ENCODE measurements at places on chromosomes 5 and 9. TPM values are rescaled to one million over a fixed set of nuclear protein-coding genes. Genes with fewer than 3 reads are reported as not detected.

DNA sequence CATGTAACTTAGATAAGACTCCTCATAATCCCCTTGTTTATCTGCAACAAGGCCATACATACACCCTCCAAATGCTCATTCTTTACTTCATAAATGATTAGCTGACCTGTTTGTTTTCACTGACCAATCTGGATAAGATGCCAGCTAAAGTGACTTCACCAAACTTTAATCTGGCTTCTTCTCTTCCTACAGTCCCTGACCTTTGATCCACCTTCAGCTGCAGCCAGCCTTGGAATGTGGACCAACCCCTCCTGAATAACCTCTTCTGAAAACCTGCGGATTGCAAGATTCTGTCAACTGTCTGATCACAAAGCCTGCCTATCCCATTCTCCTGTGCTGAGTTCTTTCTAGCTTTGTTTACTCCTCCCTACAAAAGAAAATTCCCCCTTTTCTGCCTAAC is 476.8 kb downstream of the LRRC70 start:
- DNase-seq, result no peak
- H3K27me3 ChIP-seq, result no peaks in the 10 kb centered on the region

The PCDHA10 gene
- 0.59 TPM for total RNA-seq

- H3K27ac ChIP-seq, result no peak overlapping the region
- H3K36me3 ChIP-seq, result no peaks in the 10 kb centered on the region
- H3K4me1 ChIP-seq, result peaks cover 13% of the 10 kb centered on the region
- H3K4me3 ChIP-seq, result no peak overlapping the region
- no peaks in the 10 kb centered on the region for H3K27me3 ChIP-seq
Observed at GRCh38 chr9:18331808-18332209, 142.1 kb upstream of the ADAMTSL1 start.

- H3K27me3 ChIP-seq, result no peaks in the 10 kb centered on the region
- DNase-seq, result no peak
- peak overlapping the region; percentile 69 for H3K27ac ChIP-seq
- H3K4me1 ChIP-seq, result peaks cover 45% of the 10 kb centered on the region
- no peaks in the 10 kb centered on the region for H3K36me3 ChIP-seq
- H3K4me3 ChIP-seq, result no peak overlapping the region
Observed at GRCh38 chr9:70119786-70120185, 76.1 kb downstream of the MAMDC2 start.

DNA sequence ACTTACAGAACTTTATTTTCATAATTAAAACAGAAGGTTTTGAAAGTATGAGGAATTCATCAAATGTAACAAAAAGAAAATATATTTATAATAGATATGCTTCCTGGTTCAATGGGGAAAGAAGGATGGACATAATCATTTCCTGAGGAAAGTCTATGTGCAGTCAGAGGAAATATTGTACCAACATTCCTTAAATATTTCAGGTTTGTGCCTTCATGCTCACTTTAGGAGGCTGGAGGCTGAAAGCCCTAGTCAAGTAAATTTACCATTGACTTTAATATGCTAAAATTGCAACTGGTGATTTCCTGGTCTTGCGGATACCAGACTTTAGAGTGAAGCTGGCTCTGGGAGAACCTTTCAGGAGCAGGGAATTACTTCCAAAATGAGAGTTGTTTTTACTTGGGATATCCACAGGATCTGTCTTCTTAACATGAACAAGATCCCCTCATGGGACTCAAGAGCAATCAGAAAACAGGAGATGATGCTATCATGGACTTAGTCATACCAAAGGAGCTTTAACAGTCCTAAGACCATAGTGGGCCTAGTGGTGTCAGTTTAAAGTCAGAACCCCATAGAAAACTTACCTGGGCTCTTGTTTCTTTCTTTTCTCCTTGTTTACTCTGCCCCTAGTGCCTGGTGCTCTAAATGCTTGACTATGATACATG is 762.8 kb upstream of the GRAMD2B start:
- DNase-seq, result no peak
- H3K4me3 ChIP-seq, result no peak overlapping the region
- H3K27ac ChIP-seq, result no peak overlapping the region
- H3K36me3 ChIP-seq, result no peaks in the 10 kb centered on the region
- H3K4me1 ChIP-seq, result peaks cover 10% of the 10 kb centered on the region
- H3K27me3 ChIP-seq, result no peaks in the 10 kb centered on the region

GRCh38 chr5:115575167-115576070 is 26.9 kb downstream of the TICAM2 start:
- peaks cover 34% of the 10 kb centered on the region for H3K4me1 ChIP-seq
- H3K27me3 ChIP-seq, result no peaks in the 10 kb centered on the region
- peak; percentile 72 for DNase-seq

- DNase-seq, result peak; percentile 77
- no peaks in the 10 kb centered on the region for H3K4me1 ChIP-seq
- no peak overlapping the region for H3K27ac ChIP-seq
- no peaks in the 10 kb centered on the region for H3K27me3 ChIP-seq
- no peak overlapping the region for H3K4me3 ChIP-seq
- H3K36me3 ChIP-seq, result no peaks in the 10 kb centered on the region
Observed at GRCh38 chr9:121807069-121807822, 155.8 kb downstream of the DAB2IP start.

The CDH9 gene
- not detected for total RNA-seq

- no peaks in the 10 kb centered on the region for H3K4me1 ChIP-seq
- no peaks in the 10 kb centered on the region for H3K27me3 ChIP-seq
- H3K27ac ChIP-seq, result no peak overlapping the region
- no peak overlapping the region for H3K4me3 ChIP-seq
Observed at GRCh38 chr9:121133104-121133816, 58.5 kb downstream of the CNTRL start.

The FOXD4 gene
- total RNA-seq, result 0.29 TPM

GRCh38 chr5:157271740-157272271 is 5.9 kb downstream of the CYFIP2 start:
- H3K36me3 ChIP-seq, result no peaks in the 10 kb centered on the region
- H3K27ac ChIP-seq, result no peak overlapping the region
- H3K4me3 ChIP-seq, result no peak overlapping the region
- peaks cover 4% of the 10 kb centered on the region for H3K27me3 ChIP-seq
- no peaks in the 10 kb centered on the region for H3K4me1 ChIP-seq

- no peak overlapping the region for H3K27ac ChIP-seq
- DNase-seq, result no peak
- H3K36me3 ChIP-seq, result no peaks in the 10 kb centered on the region
- H3K4me1 ChIP-seq, result no peaks in the 10 kb centered on the region
Observed at GRCh38 chr5:113357696-113358476, 76.9 kb downstream of the TSSK1B start.

DNA sequence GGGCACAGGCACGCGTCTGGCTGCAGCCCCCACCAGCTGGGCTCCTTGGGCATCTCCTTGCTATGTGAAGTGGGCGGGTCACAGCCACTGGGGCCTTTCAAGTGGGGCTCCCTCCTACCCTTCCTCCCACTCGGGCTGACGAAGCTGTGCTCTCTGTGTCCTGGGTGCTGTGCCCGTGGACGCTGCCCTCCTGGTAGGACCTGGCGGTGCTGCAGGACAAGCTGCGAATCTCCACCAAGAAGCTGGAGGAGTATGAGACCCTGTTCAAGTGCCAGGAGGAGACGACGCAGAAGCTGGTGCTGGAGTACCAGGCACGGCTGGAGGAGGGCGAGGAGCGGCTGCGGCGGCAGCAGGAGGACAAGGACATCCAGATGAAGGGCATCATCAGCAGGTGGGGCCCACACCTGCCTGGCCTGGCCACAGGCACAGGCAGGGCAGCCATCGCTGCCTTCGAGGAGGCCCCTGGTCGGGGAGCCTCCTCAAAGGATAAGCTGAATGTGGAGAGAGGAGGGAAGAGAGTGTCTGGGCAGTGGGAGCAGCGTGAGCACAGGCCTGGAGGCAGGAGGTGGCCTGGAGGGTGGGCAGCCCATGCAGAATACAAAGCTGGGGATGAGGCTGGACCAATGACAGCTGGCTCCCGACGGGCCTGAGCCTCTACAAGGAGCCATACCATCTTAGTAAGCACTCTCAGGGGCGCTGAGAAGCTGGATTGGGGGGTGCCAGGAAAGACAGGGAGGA is 124.7 kb downstream of the DAB2IP start:
- peak; percentile 58 for DNase-seq
- H3K36me3 ChIP-seq, result peaks cover 14% of the 10 kb centered on the region
- H3K27me3 ChIP-seq, result no peaks in the 10 kb centered on the region
- H3K27ac ChIP-seq, result no peak overlapping the region

The IRGM gene
- total RNA-seq, result not detected

GRCh38 chr5:78603636-78604175 is 44.9 kb downstream of the LHFPL2 start:
- H3K36me3 ChIP-seq, result no peaks in the 10 kb centered on the region
- no peaks in the 10 kb centered on the region for H3K27me3 ChIP-seq
- H3K4me3 ChIP-seq, result no peak overlapping the region
- H3K4me1 ChIP-seq, result peaks cover 27% of the 10 kb centered on the region
- H3K27ac ChIP-seq, result no peak overlapping the region

- peak; percentile 67 for DNase-seq
- H3K4me3 ChIP-seq, result no peak overlapping the region
- peaks cover 2% of the 10 kb centered on the region for H3K27me3 ChIP-seq
- no peaks in the 10 kb centered on the region for H3K36me3 ChIP-seq
- no peaks in the 10 kb centered on the region for H3K4me1 ChIP-seq
Observed at GRCh38 chr9:135616619-135617537, 22.5 kb downstream of the GLT6D1 start.

GRCh38 chr5:64944868-64945267 is 176.1 kb downstream of the CWC27 start:
- H3K27me3 ChIP-seq, result no peaks in the 10 kb centered on the region
- H3K36me3 ChIP-seq, result no peaks in the 10 kb centered on the region
- no peak overlapping the region for H3K4me3 ChIP-seq

- no peaks in the 10 kb centered on the region for H3K4me1 ChIP-seq
Observed at GRCh38 chr5:166906991-166907713, 1384.3 kb upstream of the WWC1 start.

DNA sequence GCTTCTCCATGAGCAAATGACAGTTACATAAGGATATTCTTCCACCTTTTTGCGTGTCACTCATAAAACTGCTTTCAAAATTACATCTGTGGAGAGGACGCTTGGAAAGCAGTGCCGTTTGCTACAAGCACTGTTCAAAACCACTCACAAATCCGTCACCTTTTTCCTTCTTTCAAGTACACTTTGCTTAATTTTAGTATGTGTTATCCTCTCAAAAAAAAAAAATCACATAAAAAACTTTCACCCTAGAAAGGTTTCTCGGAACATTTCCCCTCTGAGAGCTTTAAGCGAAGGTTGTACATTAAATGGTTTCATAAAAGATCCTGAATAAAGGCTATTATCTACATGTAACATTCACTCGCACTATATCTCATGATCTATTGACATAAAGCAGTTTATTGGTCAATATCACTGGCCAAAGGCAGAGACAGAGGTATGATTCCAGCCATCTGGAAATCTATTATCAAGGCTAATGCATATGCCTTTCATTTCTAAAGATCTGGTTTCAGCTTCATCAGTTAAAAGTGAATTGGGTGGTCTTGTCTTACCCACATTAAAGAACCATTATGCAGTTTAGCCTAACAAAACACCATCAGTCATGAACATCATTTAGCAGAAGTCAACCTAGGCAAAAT is 163.6 kb downstream of the ENC1 start:
- H3K27me3 ChIP-seq, result no peaks in the 10 kb centered on the region
- H3K4me1 ChIP-seq, result no peaks in the 10 kb centered on the region
- no peak overlapping the region for H3K27ac ChIP-seq
- H3K36me3 ChIP-seq, result no peaks in the 10 kb centered on the region
- DNase-seq, result no peak
- H3K4me3 ChIP-seq, result no peak overlapping the region

GRCh38 chr9:75190762-75191161 is 102.4 kb downstream of the OSTF1 start:
- no peaks in the 10 kb centered on the region for H3K27me3 ChIP-seq
- no peaks in the 10 kb centered on the region for H3K4me1 ChIP-seq
- no peak for DNase-seq
- no peaks in the 10 kb centered on the region for H3K36me3 ChIP-seq
- H3K4me3 ChIP-seq, result no peak overlapping the region

DNA sequence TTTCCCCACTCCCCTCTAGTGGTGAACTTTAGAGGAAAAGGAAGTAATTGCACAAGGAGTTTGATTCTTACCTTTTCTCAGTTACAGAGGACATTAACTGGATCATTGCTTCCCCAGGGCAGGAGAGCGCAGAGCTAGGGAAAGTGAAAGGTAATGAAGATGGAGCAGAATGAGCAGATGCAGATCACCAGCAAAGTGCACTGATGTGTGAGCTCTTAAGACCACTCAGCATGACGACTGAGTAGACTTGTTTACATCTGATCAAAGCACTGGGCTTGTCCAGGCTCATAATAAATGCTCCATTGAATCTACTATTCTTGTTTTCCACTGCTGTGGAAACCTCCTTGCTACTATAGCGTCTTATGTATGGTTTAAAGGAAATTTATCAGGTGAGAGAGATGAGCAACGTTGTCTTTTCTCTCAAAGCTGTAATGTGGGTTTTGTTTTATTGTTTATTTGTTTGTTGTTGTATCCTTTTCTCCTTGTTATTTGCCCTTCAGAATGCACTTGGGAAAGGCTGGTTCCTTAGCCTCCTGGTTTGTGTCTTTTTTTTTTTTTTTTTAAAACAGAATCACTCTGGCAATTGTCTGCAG is 25.3 kb downstream of the SLC22A5 start:
- no peak for DNase-seq
- H3K27ac ChIP-seq, result no peak overlapping the region
- H3K27me3 ChIP-seq, result no peaks in the 10 kb centered on the region
- no peak overlapping the region for H3K4me3 ChIP-seq
- H3K36me3 ChIP-seq, result no peaks in the 10 kb centered on the region

DNA sequence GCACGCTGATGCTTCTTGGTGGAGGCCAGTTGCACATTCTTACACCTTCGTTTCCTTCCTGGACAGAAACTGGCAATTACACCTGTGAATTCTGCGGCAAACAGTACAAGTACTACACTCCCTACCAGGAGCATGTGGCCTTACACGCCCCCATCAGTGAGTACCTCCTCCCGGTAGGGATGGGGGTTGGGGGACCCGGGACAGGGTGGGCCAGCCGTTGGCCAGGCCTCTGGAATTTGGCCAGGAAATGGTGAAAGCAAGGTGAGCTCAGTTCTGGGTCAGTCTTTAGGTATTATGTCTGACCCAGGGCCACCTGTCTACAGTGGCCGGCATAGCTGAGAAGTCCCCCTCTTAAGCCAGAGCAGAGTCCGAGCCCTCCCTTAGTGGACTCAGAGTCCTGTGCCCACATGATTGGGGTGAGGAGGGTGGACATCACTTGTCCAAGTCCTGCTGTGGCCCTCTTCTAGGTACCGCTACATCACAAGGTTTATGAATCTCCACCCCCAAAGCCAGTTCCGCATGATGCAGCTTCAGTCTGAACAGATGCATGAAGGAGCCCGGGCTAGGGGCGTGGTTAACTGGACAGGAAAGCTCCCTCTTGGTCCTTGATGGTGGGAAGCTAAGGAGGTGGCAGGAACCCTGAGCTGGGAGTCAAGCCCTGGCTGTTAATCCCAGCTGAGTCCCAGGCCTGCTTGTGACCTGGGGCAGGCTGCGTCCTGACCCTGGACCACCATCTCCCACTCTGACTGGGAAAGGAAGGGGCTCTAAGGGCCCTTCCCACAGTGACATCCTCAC is 61.3 kb downstream of the AMBP start:
- H3K36me3 ChIP-seq, result peaks cover 17% of the 10 kb centered on the region
- no peaks in the 10 kb centered on the region for H3K27me3 ChIP-seq
- peak; percentile 35 for DNase-seq
- no peak overlapping the region for H3K4me3 ChIP-seq
- no peaks in the 10 kb centered on the region for H3K4me1 ChIP-seq
- no peak overlapping the region for H3K27ac ChIP-seq
